ENCODE measurements at places on chromosomes 3 and 15.

DNA sequence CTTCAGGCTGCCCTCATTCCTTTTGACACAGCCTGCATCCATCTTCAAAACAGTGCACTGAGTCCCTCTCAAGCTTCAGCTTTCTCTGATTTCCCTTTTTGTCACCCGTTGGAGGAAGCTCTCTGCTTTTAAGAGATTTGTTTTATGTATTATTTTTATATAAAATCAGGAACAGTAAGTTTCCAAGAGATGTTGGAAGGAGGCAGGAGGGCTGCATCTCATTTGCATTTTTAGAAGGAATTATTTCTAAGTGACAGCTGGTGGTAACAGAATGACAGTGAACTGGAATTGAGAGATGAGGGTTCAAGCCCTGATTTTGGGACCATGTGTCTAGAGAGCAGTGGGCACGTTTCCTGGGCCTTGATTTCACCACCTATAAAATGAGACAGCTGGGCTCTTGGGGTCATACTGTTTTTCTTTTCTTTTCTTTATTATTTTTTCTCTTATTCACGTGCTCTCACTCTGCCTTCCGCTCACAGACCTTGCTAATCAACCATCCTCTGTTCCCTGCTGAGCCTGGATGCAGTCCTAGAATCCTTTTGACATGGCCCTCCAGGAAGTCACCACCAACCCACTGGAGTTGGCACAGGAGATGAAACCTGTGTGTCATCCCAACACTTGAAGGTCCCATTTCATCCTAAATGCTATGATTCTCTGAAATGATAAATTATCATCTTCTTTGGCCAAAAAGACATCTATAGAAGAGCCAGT, 148.6 kb downstream of the CACNA2D3 start:
- no peak for DNase-seq

- DNase-seq: no peak
These were observed 8.5 kb downstream of the SLC25A36 start for GRCh38 chr3:140950144-140950543.

GRCh38 chr15:84741121-84741520, 7.3 kb upstream of the ZNF592 start:
- DNase-seq: no peak

- DNase-seq: no peak
These were observed 143.9 kb upstream of the MME start for GRCh38 chr3:154936196-154936595.

- DNase-seq: no peak
These were observed 20.4 kb downstream of the PLXND1 start for GRCh38 chr3:129585949-129586657.

DNA sequence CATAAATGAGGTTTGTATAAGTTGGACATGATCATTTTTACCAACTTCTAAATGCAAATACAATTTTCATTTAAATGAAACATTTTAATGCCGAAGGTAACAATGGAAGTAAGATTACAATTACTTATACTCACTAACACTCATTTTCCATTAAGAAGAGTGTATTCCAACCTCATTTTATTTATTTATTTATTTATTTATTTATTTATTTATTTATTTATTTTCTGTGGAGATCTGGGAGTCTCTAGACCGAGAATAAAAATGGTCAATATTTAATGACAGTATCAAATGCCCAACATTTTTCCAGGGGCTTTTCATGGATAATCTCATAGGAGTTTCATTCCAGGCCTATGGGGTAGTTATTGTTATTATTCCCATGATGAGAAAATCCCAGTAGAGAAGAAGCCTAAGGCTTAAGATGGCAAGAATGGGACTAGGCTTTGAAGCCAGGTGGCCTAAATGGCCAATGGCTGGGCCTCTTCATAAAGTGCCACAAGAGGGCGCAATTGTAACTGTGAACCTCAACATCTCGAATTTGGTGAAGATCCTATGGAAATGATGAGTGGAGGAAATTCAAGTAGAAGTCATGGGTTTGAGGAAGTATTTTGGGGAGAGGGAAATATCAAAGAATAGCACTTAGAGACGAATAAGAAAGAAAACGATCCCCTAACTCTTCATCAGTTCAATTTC, 21.3 kb downstream of the VGLL3 start:
- no peak for DNase-seq

GRCh38 chr3:72259755-72260587, 475.0 kb upstream of the PROK2 start:
- peak; percentile 17 for DNase-seq

GRCh38 chr3:58296269-58296668, 9.8 kb upstream of the RPP14 start:
- DNase-seq: no peak

DNA sequence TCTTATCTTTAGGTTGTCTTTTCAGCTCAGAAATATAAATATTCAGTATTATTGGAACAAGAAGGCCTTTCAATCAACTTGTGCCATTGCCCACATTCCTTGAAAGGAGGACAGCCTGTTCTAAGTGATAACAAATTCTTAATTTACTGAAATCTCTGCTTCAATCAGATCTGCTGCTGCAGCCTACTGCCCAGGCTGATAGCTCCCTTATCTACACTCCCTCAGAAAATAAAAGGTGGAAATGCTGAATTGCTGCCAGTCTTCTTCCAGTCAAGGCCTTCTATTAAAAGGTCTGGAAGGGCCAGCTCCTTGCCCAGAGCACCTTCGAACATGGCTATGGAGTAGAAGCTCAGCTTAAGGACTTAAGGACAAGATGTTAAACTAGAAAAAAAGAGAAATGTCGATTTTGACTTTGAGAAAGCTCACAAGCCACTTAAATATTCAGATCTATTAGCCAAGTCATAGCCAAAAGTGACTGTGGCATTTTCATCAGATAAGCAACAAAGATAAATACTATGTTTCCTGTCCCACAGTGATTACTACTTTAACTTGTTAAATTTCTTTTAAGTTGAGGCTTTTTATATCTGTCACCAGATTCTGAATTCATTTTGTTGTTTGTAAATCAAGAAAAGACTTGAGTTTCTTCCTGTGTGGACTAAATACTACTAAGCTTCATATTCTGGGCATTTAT, 480.5 kb upstream of the CBLB start:
- no peak for DNase-seq

GRCh38 chr3:135967867-135968266, 2.3 kb downstream of the PPP2R3A start:
- DNase-seq: no peak

DNA sequence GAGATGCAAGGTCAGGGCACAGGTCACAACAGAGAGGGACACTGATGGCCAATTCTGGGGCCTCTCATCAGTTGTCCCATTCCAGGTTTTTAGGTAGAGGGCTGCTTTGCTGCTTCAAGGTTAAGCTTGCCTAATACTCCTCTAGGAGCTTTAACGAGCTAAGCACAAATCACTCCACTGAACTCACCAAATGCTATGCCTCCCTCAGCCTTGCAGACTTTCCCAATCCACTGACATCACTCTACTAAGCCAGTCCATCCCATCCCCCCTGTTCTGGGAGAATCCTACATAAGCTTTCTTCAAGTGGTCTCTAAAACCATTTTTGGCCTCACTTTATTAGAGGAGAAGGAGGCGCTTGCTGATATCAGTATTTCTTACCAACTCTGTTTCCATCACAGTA, 24.8 kb upstream of the PDCD6IP start:
- DNase-seq: no peak

DNA sequence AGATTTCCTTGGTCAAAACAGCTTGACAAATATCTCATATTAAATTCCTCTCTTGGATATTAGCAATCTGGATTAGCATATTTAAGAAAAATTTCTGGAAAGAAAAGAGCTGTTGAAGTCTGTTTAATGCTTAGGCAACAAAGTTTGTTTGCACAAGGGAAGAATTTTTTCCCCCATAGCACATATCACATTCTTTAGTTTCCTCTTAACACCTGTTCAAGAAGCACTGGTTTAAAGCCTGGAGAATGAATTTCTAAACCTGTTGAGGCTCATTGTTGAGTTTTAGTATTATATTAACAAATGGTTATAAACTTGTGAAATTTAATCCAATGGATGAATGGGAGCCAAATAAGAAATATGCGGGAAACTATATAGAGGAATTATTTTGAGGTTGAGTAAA, 41.5 kb downstream of the NLGN1 start:
- DNase-seq: no peak

DNA sequence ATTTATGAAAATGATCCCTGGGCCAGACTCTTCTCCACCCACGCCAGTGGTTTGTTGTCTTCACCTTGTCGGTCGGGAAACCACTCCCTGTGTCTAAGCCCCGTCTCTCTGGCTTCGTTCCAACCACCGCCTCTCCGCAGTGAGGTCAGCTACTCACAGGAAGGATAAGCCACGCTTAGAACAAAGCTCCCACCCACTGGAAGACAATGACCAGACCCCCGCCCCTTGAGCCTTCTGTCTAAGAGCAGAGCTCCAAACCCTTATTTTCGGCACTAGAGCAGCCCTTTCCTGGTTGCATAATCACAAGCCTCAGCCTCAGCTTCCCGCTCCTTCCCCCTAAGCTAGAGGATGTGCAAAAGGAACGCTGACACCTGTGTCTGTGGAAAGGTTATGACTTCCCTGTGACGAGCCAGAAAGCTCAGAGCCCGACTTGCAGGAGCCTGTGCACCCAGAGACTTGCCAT, 114.9 kb upstream of the MEF2A start:
- peak; percentile 72 for DNase-seq

GRCh38 chr3:31116651-31117050, 222.2 kb upstream of the GADL1 start:
- no peak for DNase-seq

GRCh38 chr3:85570819-85571218, 612.0 kb downstream of the CADM2 start:
- DNase-seq: no peak

GRCh38 chr3:5181469-5182141, 5.9 kb upstream of the EDEM1 start:
- no peak for DNase-seq

DNA sequence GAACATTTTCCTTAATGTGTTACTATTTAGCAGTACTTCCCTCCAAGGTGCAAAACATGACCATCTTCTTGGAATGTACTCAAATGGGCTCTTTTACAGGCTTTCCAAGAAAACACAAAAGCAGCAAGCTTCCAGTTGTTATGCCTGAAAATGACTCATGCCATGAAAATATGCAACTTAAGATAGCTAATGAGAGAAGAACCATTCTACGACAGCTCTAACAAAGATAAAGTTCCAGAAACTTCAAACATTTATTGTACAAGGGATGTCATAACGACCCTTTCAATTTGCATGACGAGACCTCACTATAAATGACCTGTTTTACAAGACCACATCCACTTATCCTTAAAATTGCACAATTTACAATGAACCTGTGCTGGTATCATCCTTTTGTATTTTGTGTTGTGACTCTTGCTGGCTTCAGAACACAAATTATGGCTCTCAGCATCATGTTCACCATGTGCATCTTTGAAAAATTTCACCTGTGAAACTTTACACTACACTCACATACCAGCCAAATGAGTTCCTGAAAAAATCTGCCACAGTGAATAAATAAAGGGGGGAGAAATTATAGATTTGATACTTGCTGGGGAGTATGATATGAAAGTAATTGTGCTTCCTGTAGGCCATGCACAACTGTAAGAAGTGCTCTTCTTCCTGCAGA, 433.7 kb downstream of the MAGI1 start:
- no peak for DNase-seq

- DNase-seq: no peak
These were observed 52.6 kb upstream of the CP start for GRCh38 chr3:149274220-149274619.

- no peak for DNase-seq
These were observed 33.5 kb downstream of the POLR2M start for GRCh38 chr15:57740048-57740447.

DNA sequence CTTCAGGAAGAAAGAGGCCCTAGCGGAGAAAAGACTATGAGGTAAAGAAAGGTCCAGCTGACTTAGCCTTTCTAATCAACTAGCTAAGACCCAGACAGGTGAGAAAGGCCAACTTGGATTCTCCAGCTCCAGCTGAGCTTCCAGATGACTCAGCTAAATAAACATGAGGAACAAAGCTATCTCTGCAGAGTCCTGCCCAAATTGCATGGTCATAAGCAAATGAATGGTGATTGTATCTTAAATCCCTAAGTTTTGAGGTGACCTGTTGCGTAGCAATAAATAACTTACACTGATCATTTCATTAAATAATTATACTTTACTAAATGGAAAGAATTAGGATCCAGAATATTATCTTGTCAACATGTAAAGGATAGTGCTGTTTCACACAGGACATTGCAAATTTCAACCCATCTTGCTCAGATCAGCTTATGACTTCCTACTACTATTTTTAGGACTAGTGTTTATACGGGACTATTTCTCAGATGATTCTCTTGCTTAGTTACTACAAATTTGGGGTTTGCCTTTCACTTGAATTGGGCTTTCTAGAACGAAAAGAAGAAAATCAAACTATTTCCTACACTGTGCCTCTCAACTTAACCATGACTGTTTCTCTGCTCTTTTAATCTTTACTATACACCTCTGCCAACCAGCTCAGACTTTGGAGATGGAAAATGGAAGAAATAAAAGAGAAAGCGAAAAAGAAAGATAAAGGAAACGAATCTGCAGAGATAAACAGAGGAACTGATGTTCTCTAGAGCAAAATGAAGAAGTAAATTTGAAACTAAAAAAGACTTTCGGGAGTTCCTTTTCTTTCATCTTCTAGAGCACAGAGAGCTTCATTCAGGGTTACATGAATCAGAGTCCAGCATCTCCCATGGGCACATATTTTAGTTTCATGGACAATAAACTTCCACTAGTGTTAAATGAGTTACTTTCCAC, 6.6 kb upstream of the ADGRG7 start:
- DNase-seq: no peak

All from stimulated activated CD8-positive, alpha-beta memory T cell treated with anti-CD3 and anti-CD28 coated beads, Interleukin-15, amount 100 ng/mL, for 48 hours (primary cell).